Activated CD8-positive, alpha-beta memory T cell treated with anti-CD3 and anti-CD28 coated beads for 24 hours (primary cell): ENCODE measurements at places on chromosomes 16 and 17.

GRCh38 chr17:78434455-78435329 lies 56.2 kb downstream of the PGS1 start:
- no peak for DNase-seq

- DNase-seq = no peak
Measured at GRCh38 chr17:77526728-77527350, 386.1 kb downstream of the SEC14L1 start.

DNA sequence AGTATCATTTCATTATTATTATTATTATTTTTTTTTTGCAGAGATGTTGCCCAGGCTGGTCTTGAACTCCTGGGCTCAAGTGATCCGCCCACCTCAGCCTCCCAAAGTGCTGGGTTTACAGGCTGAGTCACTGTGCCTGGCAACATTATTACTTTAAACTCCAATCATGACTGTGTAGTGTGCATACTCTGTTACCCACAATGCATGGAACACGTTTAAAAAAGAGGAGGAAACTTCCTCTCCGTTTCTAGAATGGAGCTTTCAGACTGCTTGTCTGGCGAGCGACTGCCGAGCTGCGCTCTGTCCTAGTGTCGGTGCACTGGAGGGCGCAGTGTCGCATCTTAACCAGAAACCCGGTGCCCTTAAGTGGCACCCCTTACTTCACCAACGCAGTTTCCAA lies 22.1 kb upstream of the FASN start:
- DNase-seq = no peak

- DNase-seq = peak; percentile 66
Measured at GRCh38 chr16:67170168-67170948, at the start of gene NOL3. Gene NOL3 (plus strand): TSS chr16:67170538.

GRCh38 chr16:10738231-10739077 lies 5.2 kb upstream of the NUBP1 start:
- peak; percentile 67 for DNase-seq

- no peak for DNase-seq
Measured at GRCh38 chr16:15529673-15530072, 95.3 kb downstream of the BMERB1 start.

DNA sequence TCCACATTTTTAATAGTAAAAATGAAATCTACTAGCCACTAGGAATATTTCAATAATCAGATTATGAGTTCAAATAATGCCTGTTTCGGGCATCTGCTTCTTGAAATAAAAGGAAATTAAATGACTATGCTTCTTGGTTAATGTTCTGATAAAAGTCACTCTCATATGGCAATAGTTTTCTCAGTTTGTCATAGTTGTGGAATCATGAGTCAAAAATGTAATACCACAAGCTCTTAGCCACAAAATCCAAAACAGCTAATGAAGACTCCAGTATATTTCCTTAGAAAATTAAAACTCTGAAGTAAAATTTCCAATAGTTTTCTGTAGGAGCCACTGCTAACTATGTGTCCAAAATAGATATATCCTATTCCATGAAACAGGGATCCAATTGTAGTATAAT lies 676.3 kb upstream of the CDH8 start:
- no peak for DNase-seq

DNA sequence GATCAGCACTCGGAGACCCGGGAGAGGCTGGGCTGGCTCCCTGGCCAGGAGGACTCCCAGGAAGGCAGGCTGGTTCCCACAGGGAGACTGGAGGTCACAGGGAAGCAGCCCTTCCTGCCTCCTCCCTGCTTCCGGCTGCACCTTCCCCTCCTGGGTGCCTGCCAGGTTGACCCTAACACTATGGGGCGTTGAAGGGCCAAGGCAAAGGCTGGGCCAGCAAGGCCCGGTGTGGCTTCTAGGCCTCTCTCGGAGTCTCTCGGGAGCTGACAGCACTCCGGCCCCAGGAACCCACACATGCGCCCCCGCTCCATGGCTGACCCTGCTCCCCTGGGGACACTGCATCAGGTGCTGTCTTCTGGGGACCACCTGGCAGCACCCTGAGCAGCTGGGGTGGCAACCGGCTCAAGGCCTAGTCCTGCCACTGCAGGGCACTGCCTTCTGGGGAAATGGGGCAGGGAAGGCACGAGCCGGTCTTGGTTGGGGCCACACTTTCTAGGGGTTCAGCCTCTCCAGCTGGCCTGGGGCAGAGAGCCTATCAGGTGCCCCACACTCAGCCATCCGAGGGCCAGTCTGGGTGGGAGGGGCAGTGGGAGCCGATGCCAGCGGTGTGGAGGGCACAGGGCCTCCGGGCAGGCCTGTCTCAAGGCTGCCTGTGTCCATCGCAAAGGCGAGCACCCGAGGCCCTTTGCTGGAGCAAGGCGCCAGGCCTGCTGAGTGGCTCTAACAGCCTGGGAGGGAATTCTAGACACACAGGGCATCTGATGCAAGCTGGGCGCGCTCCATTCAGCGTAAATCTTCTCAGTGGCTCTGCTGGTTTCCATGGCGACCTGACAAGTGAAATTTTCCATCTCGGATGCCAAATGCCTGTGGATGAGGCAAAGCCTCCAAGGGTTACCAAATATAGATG lies 5.6 kb upstream of the MTSS2 start:
- no peak for DNase-seq

GRCh38 chr16:22014271-22014873 lies 6.5 kb downstream of the MOSMO start:
- no peak for DNase-seq

GRCh38 chr16:88727871-88728270 lies 21.6 kb downstream of the CTU2 start:
- no peak for DNase-seq

DNA sequence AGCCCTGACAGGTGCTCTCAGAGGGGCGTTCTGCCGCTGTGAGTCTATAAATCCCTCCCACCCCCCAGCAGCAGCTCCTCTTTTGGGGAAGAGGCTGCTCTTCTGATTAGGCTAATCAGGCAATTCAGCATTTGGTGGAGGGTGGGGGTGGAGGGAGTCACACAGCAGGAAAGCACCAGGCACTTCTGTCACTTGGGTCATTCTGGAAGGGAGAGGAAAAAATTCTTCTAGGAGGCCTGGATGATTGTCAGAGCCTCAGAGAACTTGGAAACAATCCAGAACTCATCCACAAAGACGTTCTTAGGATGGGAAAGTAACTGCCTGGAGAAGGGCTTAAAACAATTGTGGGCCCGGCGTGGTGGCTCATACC lies 7.3 kb upstream of the SSTR2 start:
- no peak for DNase-seq

DNA sequence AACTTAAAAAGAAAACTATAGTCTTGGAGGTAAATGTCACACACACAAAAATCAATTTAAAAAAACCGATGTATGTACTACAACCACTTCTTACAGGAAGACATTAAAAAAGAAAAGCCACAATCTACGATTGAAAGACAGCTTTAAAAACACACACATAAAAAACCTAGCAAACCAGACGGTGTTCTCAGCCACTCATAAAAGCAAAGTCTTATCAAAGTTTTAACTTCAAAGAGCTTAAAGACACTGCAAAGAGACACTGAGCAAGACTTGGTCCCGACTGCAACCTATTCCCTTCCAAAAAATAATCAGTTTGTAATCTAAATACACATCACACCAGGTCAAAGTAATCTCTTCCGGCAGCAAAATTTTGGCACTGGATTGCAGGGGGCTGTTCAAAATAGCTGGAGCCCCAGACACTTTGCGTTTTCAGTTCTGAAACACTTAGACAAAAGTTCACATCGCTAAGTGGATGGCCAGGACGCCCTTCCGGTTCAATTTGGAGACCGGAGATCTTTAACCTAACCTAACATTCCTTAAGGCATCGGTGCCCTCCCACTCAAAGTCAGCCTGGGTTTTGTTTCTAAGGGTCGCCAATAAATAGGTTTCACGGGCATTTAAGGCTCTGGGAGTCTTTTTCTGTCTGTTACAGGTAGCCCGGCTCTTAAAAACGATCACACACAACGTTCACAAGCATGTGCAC lies 2.6 kb downstream of the ZCCHC14 start:
- DNase-seq = no peak

GRCh38 chr16:56916571-56917403 lies 15.2 kb upstream of the HERPUD1 start:
- peak; percentile 69 for DNase-seq

GRCh38 chr16:57257455-57258070 lies 12.5 kb downstream of the ARL2BP start:
- peak; percentile 45 for DNase-seq

DNA sequence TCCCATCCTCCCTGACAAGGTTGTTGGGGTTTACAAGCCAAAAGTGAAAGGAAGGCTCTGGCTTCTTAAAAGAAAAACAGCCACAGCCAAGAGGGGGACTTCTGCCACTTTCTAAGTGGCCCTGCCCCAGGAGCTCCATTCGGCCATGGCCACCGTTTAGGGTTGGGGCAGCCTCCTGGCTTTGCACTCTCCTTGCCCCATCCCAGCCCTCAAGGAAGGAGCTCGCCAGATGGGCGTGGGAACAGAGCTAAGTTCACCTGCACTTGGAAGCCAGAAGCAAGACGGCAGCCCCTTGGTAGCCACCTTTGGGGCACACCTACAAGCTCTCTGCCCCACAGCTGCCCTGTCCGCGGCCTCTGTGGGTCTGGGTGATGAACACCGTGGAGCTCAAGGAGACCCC lies 122.4 kb upstream of the CDC42EP4 start:
- DNase-seq = no peak

DNA sequence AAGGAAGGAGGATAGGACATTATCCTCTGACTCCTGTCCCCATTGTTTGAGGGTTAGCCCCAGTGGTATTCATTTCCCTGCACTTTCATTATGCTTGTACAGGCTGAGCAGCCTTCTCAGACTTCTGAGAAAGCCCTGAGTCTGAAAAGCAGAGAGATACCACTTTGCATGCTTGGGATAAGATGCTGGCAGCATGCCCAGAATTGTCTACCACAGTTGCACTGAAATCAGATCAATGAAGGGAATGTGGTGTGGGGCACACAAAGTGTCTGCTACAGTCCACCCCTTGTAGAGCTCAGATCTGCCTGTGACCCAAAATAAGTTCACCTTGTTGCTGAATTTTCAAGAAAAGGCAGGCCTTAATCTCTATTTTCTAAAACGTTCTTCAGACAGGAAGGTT lies 160.6 kb downstream of the CCT6B start:
- DNase-seq = no peak

DNA sequence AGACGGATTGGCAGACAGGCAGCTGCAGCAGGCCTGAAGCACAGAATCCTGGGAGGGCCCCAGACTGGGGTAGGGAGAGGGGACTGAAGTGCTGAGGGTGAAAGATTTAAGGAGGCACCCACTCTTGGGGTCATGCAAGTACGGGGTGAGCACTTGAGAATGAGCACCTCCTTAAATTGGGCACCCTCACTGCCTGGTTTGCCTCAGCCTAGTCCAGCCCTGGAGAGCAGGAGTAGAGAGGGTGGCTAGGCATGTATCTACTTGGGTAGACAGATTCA lies 154.1 kb upstream of the CDC42EP4 start:
- DNase-seq = no peak

DNA sequence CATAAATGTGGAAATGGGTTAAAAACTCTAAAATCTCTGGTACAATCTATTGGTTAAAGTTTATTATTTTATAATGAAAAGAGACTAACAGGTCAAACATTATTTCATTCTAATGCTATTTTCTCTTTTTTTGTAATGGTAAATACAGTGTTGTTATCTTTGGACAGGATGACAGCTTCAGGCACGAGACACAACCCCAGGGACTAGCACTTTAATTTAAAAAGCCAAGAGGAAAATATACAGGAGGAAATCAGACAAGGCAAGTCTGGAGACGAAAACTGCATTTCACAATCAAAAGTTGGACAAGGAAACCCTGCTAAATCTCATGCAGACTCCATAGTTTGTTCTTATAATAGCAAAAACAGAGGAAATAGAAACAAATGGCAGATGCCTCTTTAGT lies 589.1 kb upstream of the CDH8 start:
- no peak for DNase-seq

- no peak for DNase-seq
Measured at GRCh38 chr16:86994215-86994614, 323.0 kb downstream of the C16orf95 start.

DNA sequence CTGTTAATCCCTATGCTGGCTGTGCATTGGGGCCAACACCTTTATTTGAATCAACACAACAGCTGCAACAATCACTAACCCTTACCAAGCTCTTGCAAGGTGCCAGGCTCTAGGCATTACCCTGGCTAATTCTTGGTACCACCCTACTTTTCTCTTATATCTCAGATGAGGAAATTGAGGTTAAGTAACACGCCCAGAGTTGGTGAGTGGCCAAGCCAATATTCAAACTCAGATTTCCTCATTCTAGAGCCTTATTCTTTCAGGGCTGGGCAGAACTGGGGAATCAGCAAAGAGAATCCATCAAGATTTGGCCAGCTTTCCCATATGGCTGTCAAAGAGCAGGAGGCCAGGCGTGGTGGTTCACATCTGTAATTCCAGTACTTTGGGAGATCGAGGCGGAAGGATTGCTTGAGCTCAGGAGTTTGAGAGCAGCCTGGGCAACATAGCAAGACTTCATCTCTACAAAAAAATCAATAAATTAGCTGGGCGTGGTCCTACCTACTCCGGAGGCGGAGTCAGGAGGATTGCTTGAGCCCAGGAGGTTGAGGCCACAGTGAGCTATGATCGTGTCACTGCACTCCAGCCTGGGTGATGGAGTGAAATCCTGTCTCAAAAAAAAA lies 23.7 kb downstream of the ARSG start:
- no peak for DNase-seq

DNA sequence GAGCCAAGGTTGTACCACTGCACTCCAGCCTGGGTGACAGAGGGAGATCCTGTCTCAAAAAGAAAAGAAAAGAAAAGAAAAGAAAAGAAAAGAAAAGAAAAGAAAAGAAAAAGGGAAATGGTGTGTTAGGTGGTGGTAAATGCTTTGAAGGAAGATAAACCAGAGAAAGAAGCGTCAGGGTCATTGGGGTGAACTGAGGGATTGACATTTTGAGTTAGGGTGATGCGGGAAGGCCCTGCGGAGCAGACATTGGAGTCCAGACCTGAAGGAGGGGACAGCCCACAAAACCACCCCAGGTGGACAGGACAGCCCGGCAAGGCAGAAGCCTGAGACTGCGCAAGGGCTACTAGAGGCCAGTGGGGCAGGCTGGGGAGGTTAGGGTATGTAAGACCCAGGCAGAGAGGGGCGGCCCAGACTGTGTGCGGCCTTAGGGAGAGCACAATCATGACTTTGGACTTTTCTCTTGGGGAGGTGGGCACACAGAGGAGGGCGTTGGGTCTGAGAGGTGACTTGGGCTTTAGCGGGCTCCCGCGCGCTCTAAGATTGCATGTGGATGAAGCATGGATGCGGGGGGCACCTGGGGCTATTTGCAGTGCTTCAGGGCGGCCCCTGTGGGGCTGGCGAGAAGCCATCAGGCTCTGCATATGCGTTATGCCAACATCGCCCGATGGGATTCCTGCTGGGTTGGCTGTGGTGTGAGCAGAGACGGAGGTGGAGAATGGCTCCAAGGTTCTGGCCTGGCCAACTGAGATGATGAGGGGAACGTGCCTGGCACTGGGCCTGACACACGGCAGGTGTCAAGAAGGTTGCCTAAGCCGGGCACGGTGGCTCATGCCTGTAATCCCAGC lies 3.3 kb upstream of the GAA start:
- no peak for DNase-seq
